Stimulated activated CD4-positive, alpha-beta T cell treated with anti-CD3 and anti-CD28 coated beads, Interleukin-12 subunit alpha, Interleukin-12 subunit beta, amount 100 ng/mL, for 24 hours (primary cell): ENCODE measurements at places on chromosomes 6 and 20.

DNA sequence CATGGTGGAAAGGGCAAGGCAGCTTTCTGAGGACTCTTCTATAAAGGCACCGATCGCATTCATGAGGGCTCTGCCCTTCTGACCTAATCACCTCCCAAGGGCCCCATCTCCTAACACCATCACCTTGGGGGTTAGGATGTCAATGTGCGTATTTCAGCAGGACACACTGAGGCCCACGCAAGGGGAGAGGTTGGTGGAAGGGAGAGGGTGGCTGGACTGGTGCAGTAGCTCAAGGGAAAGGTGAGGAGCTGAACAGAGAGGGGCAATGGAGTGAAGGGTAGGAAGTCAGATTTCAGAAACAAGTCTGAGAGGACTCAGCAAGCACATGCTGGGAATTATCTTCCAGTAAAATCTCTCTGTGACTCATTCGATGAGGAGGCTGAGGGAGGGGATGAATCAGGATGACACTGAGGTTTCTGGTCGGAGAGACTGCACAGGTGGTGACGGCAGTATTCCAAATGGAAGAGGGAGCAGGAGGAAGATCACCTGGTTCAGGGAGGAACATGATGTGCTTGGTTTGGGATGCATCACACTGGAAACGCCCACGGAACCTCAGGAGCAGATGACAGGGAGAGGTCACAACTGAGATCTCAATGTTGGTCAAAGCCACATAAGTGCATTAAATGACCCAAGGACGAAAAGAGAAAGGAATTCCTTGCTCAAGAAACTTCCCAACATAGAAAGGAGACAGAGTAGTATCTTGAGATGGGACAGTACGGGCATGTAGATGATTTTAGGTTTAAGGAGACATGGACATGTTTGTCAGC is 67.1 kb downstream of the TFAP2A start:
- DNase-seq: no peak

GRCh38 chr6:117409863-117410262 is 15.9 kb downstream of the ROS1 start:
- DNase-seq: no peak

GRCh38 chr6:24923885-24924401 is 11.8 kb downstream of the RIPOR2 start:
- no peak for DNase-seq

DNA sequence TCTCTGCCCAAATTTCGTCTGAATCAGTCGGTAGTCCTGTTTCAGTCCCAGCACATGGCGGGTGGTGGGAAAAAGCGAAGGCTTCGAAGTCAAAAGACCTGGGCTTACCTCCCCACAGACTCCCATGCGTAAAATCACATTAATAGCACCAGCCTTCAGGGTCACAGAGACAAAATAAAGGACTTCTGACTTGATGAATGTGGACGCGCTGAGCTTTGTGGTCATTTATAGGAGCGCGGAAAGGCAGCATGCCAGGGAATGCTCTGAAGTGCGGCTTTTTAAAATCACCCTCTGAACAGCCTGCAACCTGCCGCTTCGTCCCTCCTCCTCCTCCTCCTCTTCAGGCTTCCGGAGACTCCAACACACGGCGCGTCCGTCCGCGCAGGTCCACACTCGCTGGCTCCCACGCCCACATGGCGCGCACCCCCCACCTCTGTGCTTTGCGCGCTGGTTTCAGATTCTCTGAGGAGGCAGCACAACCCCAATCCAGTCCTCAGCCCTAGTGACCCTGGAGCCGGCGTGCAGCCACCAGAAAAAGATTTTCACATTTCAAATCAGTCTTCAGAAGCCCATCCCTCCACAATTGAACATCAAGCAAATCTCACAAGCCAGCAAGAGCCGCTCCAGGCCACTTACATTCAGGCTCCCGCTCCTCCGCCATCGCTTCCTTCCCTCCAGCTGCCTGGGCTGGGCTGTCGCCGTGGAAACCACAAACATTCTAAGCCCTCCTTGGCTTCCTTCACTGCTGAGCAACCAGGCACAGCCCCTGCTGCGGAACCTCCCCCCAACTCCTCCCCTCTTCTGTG is at the start of gene C6orf118:
C6orf118 (minus strand) TSS at position 680 of the 806 bp plus-strand sequence; CDS start at position 661, 19 bp downstream.
- DNase-seq: no peak

DNA sequence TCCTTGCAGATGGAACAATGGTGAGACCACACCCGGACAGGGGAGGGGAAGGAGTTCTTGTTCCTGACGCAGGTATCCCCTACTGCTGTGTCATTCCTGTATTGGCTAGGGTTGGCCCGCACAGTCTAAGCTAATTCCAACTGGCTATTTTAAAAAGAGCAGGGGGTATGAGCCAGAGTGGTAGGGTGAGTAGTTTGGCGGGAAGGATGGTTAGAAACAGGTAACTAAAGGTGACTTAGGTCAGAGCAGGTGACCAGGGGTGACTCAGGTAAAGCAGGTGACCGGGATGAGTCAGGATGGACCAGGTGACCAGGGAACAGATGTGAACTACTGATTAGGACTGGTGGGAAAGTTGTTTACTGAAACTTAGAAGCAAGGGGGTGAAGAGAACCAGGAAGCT is 58.0 kb downstream of the ZNF292 start:
- DNase-seq: no peak

DNA sequence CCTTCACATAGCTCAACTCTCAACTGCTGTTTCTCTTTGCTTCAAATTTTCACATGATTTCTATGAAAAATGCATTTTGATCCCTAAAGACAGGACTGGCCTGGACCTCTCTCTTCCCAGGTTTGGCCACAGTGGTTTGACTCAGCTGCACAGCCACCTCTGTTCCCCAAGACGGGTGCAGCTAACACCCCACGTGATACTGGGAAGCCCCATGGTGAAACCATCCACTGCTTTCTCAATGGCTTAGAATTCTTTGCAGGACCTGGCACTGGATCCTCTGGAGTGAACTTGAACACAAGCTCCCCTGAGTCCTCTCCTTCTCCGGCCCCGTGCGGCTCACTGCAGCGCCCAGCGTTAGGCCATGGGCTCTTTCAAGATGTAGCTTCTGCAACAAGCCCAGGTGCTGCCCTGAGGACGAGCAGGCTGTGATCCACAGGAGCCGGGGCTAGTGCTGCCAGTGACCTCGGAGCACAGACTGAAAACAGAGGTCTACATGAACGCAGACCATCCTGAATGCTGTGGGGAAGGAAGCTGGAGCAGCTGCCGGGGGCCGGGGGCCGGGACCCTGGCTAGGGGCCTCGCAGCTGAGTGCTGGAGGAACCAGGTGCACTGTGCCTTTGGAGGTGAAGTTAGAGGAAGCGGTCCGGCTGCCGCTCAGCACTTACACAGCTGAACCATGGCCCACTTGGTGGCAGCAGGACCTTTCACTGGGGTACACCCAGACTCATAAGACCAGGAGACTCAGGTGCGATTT is 58.8 kb upstream of the MPC1 start:
- DNase-seq: no peak
